CD8-positive, alpha-beta memory T cell (primary cell): ENCODE measurements at places on chromosomes 13 and 19.

GRCh38 chr13:107881362-107881761, 334.0 kb downstream of the LIG4 start:
- DNase-seq: no peak

- no peak for DNase-seq
These were observed 108.5 kb upstream of the TDRD3 start for GRCh38 chr13:60288569-60288968.

DNA sequence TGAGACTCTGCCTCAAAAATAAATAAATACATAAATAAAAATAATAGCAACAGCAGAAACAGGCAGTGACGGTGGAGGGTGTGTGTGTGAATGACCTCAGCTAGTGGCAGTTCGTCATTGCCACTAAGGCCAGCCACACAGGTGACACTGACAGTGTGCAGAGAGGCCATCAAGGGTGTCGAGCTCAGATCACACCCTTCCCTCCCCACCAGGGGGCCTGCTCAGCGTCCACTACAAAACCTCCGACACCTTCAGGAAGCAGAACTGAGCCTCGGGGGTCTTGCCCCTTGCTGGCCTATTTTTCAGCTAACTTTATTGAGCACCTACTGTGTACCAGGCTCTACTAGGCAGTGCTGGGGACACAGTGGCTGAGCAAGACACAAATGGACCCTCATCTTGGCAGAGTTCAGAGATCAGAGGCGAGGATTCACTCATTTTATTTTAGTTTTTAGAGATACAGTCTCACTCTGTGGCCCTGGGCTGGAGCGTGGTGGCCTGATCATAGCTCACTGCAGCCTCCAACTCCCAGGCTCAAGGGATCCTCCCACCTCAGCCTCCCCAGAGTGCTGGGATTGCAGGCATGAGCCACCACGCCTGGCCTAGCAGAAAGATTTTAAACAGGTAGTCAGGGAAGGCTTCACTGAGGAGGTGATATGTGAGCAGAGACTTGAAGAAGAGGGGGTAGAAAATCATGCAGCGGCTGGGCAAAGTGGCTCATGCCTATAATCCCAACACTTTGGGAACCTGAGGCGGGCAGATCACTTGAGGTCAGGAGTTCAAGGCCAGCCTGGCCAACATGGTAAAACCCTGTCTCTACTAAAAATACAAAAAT, 30.3 kb upstream of the SEMA6B start:
- no peak for DNase-seq

DNA sequence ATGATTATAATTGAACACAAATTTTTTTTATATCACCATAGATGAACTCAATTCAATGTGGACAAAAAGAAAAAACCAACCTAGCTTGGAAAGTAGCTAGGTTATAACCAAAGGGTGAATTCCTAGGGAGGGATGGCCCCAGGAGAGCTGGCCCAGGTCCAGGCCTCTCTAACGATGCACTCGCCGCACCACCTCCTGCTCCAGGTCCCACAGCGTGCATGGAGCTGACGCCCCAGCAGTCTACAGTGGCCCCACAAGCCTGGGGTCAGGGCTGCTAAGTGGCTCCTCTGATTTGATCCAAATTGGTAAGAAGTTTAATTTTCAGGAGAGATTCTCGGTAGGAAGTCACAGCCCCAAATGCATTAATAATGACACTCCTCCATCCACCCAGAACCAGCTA, 48.8 kb downstream of the TSHZ3 start:
- no peak for DNase-seq

GRCh38 chr13:92829930-92830329, 396.7 kb upstream of the GPC6 start:
- no peak for DNase-seq
